ENCODE measurements at places on chromosomes 1 and 21.

GRCh38 chr1:59733443-59734141, 81.2 kb upstream of the HOOK1 start:
- peak; percentile 32 for DNase-seq

- no peak for DNase-seq
Measured at GRCh38 chr1:248884632-248885295, 21.3 kb upstream of the PGBD2 start.

DNA sequence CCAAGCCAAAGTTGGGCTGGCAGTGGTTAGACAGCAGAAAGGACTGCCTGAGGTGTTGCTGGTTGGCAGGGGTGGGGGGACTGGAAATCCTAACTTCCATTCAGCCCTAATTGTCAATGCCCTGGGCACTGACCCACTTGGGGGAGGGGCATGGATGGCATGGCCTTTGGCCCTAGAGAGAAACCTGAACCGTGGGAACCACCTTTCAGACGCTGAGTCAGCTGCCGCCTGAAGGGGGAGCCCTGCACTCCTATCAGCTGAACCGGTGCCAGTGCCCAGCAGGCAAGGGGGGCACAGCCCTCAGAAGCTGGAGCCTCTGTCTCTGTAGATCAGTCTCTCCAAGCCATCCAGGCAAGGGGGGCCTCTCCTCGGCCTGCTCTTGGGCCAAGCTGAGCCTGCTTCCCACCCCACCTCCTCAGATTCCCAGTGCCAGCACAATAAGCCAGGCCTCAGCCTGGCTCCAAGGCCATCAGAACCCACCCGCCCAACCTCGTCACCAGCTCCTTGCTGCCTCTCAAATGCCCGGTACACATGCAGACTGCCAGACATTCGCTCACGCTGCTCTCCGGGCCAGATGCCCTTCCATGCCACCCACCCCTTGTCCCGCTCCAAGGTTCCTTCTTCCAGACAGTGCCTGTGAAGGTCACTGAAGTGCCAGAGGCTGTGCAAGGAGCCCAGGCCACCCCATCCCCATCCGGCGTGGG, 11.6 kb downstream of the TINAGL1 start:
- peak; percentile 67 for DNase-seq

DNA sequence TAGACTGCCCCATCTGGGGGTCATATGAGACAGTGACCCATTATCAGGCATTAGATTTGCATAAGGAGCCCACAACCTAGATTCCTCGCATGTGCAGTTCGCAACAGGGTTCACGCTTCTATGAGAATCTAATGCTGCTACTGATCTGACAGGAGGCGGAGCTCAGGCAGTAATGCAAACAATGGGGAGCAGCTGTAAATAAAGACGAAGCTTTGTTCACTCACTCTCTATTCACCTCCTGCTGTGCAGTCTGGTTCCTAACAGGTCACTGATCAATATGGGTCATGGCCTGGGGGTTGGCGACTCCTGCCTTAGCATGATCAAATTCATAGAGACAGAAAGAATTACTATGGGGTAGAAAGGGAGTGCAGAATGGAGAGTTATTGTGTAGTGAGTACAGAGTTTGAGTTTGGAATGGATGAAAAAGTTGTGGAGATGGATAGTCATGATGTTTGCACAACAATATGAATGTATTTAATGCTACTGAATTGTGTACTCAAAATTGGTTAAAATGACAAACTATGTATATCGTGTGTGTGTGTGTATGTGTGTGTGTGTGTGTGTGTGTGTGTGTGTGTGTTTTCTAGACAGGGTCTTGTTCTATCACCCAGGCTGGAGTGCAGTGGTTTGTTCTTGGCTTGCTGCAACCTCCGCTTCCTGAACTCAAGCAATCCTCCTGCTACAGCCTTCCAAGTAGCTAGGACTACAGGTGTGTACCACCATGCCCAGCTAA, 42.2 kb downstream of the BTF3L4 start:
- DNase-seq, result no peak

DNA sequence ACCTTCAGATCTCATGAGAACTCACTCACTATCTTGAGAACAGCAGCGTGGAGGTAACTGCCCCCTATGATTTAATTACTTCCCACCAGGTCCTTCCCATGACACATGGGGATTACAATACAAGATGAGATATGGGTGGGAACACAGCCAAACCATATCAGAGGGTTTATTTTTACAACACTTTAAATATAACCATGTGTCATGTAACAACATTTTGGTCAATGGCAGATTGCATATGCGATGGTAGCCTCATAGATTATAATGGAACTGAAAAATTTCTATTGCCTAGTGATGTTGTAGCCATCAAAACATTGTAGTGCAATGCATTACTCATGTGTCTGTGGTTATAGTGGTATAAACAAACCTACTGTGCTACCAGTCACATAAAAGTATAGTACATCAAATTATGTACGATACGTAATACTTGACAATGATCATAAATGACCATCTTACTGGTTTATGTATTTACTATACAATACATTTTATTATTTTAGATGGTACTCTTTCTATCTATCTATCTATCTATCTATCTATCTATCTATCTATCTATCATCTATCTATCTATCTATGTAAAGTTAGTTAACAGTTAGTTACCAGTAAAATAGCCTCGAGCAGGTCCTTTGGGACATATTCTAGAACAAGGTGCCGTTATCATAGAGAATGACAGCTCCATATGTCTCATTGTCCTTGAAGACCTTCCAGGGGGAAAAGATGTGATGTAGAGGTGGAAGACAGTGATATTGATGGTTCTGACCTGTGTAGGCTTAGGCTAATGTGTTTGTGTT, 12.6 kb upstream of the S100B start:
- DNase-seq, result no peak

DNA sequence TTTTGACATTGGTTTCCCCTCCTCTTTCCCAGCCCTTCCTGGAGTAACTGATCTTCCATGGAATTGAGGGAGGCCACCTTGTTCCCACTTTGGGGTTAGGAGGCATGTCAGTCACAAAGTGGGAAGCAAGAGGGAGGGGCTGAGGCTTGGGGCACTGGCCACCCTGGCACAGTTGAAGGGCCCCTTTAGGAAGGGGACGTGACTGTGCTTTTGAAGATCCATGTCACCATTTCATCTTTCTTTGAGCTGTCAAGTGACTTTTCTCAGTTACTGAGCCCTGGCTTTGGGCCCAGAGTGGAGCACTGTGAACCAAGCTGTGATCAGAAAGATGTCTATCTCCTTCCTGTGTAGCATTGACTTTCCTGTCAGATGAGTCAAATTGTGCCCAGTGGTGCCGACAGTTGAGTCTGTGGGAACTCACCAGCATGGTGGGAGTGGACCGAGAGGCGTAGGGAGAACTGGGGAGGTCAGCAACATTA, 38.5 kb upstream of the TDRD10 start:
- no peak for DNase-seq
